NCI-H460 (cell line): ENCODE measurements at places on chromosomes 4 and X.
A peak's percentile ranks its signal among the peaks of the same experiment; 100 is the strongest.

DNA sequence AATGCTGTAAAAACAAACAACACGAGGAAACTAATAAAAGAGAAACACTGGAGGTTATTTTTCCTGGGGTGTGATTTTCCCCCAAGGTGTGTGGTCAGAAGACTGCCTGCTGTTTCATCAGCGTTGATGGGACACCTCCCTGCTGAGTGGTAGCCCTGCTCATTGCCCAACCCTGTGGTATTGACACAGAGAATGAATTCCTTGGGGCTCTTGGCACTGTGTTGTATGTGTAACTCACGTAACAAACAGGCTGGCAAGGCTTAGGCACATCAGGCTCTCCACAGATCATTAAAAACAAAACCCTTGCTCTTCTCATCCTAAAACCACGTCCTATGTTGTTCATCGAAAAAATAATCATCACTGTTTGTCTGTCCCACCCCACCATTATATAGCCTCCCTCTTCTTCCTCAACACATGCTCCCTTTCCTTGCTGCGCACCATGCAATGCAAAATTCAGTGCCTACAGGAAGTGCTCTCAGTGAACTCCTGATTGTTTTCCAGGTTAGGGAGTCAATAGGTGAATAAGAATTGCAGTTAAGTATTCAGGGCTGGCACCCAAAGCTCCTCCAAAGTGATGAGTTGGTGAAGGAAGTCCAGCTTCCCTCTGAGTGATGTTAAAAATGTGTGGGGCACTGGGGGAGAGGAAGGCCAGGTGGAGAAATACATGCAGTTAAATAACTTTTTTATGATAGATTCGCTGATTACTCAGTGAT, 11.4 kb upstream of the PUDP start:
- DNase-seq: peak; percentile 55

GRCh38 chrX:97787849-97788248, 904.1 kb downstream of the RPA4 start:
- DNase-seq: no peak

DNA sequence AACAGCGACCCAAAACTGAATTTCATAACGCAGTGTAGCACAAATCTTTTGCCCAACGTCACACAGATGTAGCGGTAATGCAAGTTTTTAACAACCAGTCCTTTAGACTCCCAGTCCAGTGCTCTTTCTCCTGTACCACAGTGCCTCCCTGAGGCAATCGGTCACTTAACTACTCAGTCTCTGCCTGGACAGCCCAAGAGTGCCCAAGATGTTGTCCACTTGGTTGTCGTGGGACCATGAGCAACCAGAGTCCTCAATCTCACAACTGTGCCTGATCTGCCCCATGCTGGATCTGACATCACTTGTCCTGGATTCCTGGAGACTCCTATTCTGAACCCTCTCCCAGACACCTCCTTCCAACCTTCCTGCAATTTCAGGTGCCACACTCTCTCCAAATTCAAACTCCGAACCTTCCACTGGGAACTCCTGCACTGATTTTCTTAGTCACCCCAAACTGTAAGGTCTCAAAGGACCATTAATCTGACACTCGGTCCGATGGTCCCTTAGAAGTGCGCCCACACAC, 702 bp downstream of the MMGT1 start:
- DNase-seq: no peak

- DNase-seq: no peak
These were observed 2529.3 kb downstream of the ARAP2 start for GRCh38 chr4:33714971-33715370.

DNA sequence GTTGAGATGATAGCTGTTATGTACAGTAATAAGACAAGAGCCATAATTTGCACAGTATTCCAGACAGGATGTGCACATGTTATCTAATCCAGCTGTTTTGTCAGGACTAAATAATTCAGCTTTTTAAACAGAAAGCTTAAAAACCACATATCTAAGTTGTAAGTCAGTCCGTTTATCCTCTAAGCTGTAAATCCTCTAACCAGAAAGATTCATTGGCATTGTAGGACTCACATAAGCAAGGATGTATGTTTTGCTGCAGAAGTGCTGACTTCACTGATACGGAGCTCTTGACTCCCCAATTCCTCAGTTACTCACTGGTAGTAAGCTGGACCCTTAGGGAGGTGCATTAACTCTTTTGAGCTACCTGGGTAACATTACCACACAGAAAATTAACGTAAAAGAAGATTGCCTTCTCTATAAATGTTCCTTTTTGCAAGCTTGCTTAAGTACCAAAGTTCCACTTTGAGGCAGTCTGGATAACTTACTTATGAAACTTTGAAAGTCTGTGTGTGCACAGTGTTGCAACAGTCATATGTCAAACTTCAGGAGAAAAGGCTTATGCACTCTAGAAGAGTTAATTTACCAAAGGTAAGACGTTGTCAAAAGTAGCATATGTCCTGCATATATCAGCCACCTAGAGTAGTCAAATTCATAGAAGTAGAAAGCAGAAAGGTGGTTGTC, 58.3 kb upstream of the MAGEB2 start:
- no peak for DNase-seq
